Glutamatergic neuron (in vitro differentiated cells): ENCODE measurements at places on chromosomes 16 and 17. TPM values are rescaled to one million over a fixed set of nuclear protein-coding genes. Genes with fewer than 3 reads are reported as not detected.
A peak's percentile ranks its signal among the peaks of the same experiment; 100 is the strongest.

Gene NACA2
- not detected for total RNA-seq

Gene HSD17B1
- 4.1 TPM for total RNA-seq

Gene ZNF646
- 33.1 TPM for total RNA-seq

Gene NPEPPS
- total RNA-seq: 234 TPM

Gene PPL
- total RNA-seq: 4.7 TPM

Gene GNPTG
- 50.5 TPM for total RNA-seq

Gene MAZ
- total RNA-seq: 369 TPM

Gene CA4
- total RNA-seq: 0.98 TPM

GRCh38 chr16:22109258-22109898 lies 17.0 kb downstream of the VWA3A start:
- H3K36me3 ChIP-seq: no peaks in the 10 kb centered on the region
- DNase-seq: no peak
- H3K27me3 ChIP-seq: peaks cover 3% of the 10 kb centered on the region
- H3K4me3 ChIP-seq: no peak overlapping the region

DNA sequence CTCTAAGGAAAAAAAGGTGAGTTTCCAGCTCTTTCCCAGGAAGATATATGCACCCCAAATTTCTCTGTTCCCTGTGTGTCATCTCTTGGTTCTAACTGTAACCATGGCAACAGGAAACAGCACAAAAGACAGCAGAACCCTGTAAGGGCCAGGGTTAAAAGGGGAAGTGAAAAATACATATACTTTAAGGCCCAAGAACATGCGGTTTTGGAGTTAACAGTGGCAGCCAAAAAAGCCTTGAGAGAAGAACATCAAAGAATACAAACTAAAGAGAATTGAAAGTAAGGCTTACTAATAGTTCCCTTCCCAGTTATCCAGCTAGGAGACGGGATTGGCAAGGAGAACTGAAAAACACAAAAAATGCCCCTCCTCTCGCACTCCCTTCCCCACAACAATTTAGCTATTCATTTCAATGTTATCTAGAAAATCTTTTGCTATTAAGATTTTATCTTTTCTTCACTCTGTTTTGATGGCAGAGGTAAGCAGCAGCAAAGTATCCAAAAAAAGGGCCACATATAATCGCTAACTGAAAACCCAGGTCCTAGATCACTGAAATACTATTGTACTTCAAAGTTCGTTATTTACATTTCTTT lies 1.5 kb downstream of the SPOP start:
- H3K36me3 ChIP-seq: no peaks in the 10 kb centered on the region
- H3K27me3 ChIP-seq: peaks cover 10% of the 10 kb centered on the region
- no peak for DNase-seq
- peak overlapping the region; percentile 97 for H3K4me3 ChIP-seq
- H3K4me1 ChIP-seq: peaks cover 25% of the 10 kb centered on the region

DNA sequence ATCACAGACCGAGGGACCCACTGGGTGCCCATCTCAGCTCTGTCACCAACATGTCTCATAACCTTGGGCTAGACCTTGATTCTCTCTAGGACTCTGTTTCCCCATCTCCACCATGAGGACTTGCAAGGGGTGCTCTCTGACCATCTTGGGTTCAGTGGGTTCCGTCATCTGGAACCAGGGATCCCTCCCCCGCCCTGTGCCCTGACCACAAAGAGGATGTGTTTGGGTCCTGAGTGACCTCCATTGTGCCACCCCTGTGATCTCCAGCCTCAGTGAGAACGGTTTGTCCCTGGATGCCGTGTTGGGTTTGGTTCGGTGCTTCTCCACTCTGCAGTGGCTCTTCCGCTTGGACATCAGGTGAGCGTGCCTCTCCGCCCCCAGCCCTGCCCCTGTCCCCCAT lies 49.1 kb upstream of the CPNE2 start:
- peaks cover 5% of the 10 kb centered on the region for H3K4me1 ChIP-seq
- H3K4me3 ChIP-seq: no peak overlapping the region
- peaks cover 8% of the 10 kb centered on the region for H3K27me3 ChIP-seq
- no peak for DNase-seq
- H3K27ac ChIP-seq: no peak overlapping the region

- peaks cover 5% of the 10 kb centered on the region for H3K4me1 ChIP-seq
- H3K36me3 ChIP-seq: no peaks in the 10 kb centered on the region
- no peak for DNase-seq
- no peak overlapping the region for H3K27ac ChIP-seq
- no peak overlapping the region for H3K4me3 ChIP-seq
- no peaks in the 10 kb centered on the region for H3K27me3 ChIP-seq
These were observed 38.9 kb upstream of the HELZ start for GRCh38 chr17:67283731-67284516.

- H3K4me3 ChIP-seq: peak overlapping the region; percentile 95
- peak overlapping the region; percentile 91 for H3K27ac ChIP-seq
- peaks cover 43% of the 10 kb centered on the region for H3K4me1 ChIP-seq
- peak; percentile 61 for DNase-seq
These were observed 6.7 kb downstream of the BAHCC1 start for GRCh38 chr17:81401723-81402529.

DNA sequence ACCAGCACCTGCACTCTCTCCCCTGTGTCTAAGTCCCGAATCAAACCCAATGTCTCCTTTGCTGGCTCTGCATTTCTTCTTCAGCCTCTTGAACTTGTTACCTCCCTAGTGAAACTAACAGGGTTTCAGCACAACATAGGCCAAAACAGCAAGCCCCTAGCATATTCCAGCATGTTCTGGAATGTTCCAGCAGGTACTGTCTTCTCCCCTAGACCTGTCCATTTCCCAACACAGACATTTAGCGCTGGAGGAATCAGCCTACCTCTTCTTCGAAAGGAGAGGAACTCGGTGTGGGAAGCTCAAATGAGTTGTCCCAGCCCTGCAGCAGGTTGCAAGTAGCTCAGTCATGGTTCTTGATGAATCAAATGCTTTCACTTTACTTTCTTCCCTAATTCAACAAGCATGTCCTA lies 47.1 kb downstream of the LITAF start:
- H3K36me3 ChIP-seq: no peaks in the 10 kb centered on the region
- no peak overlapping the region for H3K4me3 ChIP-seq
- DNase-seq: no peak
- H3K4me1 ChIP-seq: peaks cover 6% of the 10 kb centered on the region

DNA sequence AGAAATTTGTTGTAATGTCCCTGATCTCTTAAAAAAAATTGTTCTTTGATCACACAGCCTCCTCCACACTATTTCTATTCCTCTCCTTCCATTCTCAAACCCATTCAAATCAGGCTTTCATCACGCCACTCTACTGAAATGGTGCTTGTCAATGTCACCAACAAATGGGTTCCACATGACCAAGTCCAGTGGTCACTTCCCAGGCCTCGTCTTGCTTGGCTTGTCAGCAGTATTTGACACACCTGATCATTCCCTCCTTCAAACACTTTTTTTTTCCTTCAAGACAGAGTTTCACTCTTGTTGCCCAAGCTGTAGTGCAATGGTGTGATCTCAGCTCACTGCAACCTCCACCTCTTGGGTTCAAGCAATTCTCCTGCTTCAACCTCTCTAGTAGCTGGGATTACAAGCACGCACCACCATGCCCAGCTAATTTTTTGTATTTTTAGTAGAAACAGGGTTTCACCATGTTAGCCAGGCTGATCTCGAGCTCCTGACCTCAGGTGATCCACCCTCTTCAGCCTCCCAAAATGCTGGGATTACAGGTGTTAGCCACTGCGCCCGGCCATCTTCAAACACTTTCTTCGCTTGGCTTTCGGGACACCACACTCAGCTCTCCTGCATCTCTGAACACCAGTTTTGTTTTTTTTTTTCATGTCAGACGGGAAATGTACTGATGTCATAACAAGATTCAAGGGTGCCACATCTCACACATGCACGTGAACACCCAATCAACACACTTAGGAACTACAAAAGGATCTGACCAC lies 18.3 kb downstream of the NQO1 start:
- no peak for DNase-seq
- H3K4me1 ChIP-seq: no peaks in the 10 kb centered on the region
- H3K4me3 ChIP-seq: no peak overlapping the region
- no peaks in the 10 kb centered on the region for H3K36me3 ChIP-seq

GRCh38 chr17:80901319-80901718 lies 90.3 kb upstream of the CHMP6 start:
- H3K36me3 ChIP-seq: no peaks in the 10 kb centered on the region
- no peak for DNase-seq
- peaks cover 5% of the 10 kb centered on the region for H3K27me3 ChIP-seq
- H3K27ac ChIP-seq: no peak overlapping the region
- no peak overlapping the region for H3K4me3 ChIP-seq
- peaks cover 6% of the 10 kb centered on the region for H3K4me1 ChIP-seq

- H3K4me1 ChIP-seq: peaks cover 22% of the 10 kb centered on the region
- no peak for DNase-seq
- H3K36me3 ChIP-seq: peaks cover 16% of the 10 kb centered on the region
These were observed 114.1 kb upstream of the RPL38 start for GRCh38 chr17:74089380-74089779.

- peaks cover 7% of the 10 kb centered on the region for H3K36me3 ChIP-seq
- H3K27ac ChIP-seq: no peak overlapping the region
- H3K4me3 ChIP-seq: no peak overlapping the region
- no peak for DNase-seq
These were observed 311.2 kb downstream of the C16orf95 start for GRCh38 chr16:87006021-87006420.

DNA sequence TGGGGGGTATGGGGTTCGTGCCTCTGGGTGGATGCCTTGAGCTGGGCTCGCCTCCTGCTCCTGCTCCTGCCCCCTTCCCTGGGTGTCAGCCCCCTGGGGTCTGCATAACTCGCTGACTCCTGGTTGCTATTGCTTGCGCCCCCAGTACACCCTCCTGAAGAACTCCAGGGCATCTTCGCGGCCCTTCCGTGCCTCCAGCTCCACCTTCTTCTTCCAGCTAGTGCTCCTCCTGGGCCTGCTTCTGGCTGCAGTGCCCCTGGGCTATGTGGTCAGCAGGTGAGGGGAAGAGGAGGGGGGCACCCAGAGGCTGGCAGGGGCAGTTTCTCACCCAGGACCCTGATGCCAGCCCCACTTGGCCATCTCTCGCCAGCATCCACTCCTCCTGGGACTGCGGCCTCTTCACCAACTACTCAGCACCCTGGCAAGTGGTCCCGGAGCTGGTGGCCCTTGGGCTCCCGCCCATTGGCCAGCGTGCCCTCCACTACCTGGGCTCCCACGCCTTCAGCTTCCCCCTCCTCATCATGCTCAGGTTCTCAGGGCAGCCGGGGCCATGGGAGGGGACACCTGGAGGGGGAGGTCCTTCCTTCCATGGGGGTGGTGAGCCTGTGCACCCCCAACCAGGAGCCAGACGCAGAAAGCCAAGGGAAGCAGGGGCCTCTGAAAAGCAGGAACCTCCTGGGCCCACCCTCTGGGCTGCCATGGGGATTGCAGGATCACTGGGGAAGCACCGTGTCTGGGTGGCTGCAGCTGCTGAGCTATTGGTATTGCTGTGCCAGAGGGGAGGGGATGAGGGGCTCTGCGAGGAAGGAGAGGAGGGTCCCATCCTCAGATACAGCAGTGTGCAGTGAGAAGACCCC lies 7.8 kb upstream of the C17orf99 start:
- H3K27me3 ChIP-seq: peaks cover 20% of the 10 kb centered on the region
- no peak overlapping the region for H3K4me3 ChIP-seq
- H3K4me1 ChIP-seq: no peaks in the 10 kb centered on the region
- no peak for DNase-seq
- H3K36me3 ChIP-seq: peaks cover 4% of the 10 kb centered on the region

DNA sequence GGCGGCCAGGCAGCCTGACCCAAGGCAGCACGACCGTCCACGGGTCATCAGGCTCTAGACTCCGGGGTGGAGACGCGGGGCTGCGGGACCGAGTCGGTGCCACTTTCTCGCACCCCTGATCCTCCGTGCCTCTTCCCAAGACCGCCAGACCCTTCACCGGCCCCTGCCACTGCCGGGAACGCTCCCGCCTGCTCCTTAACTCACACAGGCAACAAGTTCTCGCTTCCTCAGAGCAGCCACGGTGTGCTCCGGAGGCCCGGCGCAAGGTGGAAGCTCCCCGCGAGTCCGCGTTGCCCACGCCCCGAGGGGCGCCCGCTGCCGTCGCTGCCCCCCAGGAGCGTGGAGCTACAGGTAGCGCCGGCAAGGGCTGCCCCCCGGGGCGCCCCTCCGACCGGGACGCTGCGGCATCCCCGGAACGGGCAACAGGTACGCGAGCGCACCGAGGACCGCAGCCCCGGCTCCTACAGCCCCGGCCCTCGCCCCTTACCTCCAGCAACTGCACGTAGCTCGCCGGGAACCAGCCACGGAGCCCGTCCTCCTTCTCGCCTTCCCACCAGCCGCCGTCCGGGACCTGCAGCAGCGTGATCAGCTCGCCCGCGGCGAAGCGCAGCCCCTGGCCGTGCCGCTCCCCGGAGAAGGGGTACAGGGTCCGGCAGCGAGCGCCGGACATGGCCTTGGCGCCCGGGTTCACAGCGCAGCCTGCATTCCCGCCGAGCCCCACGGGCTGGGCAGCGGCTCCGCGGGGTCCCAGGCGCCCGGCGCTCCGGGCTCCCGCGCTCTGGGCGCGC lies 491 bp downstream of the GAS7 start:
- H3K4me3 ChIP-seq: no peak overlapping the region
- H3K4me1 ChIP-seq: peaks cover 2% of the 10 kb centered on the region
- no peak overlapping the region for H3K27ac ChIP-seq
- H3K36me3 ChIP-seq: peaks cover 34% of the 10 kb centered on the region
- peaks cover 11% of the 10 kb centered on the region for H3K27me3 ChIP-seq

GRCh38 chr17:29102741-29103181 lies 59.8 kb downstream of the PIPOX start:
- DNase-seq: no peak
- H3K4me3 ChIP-seq: peak overlapping the region; percentile 61
- H3K27ac ChIP-seq: peak overlapping the region; percentile 79

GRCh38 chr17:28956112-28956511 lies 4.8 kb upstream of the PHF12 start:
- no peak for DNase-seq
- H3K4me1 ChIP-seq: no peaks in the 10 kb centered on the region
- no peak overlapping the region for H3K4me3 ChIP-seq
- peaks cover under 1% of the 10 kb centered on the region for H3K27me3 ChIP-seq
- H3K27ac ChIP-seq: no peak overlapping the region

GRCh38 chr17:2105663-2106062 lies 50.8 kb downstream of the HIC1 start:
- peaks cover 20% of the 10 kb centered on the region for H3K4me1 ChIP-seq
- no peak for DNase-seq
- H3K36me3 ChIP-seq: no peaks in the 10 kb centered on the region
- H3K27me3 ChIP-seq: peaks cover 5% of the 10 kb centered on the region
